NCI-H1930 (cell line): ENCODE measurements at places on chromosomes 3 and 15.

- DNase-seq = no peak
Measured at GRCh38 chr3:112128843-112129727, 4.0 kb downstream of the GCSAM start.

DNA sequence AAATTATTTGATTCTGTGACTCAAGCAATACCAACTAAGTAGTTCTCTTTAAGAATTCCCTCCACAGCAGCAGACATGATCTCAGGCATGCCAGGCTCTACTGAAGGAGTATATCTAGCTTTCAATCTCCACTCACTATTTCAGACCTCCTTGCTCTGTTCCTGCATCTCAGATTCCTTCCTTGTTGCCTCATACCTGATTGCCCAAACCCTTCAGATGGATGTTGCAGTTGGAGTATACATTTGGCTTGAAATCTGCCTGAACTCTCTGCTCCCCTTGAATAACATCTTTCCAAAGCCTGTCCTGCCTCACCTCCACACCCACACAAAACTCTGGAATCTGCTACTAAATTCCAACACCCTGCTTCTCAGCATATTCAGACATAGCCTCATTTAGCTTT, 19.8 kb upstream of the TM4SF4 start:
- no peak for DNase-seq

GRCh38 chr15:74775132-74775562, 6.7 kb upstream of the CSK start:
- DNase-seq = no peak

DNA sequence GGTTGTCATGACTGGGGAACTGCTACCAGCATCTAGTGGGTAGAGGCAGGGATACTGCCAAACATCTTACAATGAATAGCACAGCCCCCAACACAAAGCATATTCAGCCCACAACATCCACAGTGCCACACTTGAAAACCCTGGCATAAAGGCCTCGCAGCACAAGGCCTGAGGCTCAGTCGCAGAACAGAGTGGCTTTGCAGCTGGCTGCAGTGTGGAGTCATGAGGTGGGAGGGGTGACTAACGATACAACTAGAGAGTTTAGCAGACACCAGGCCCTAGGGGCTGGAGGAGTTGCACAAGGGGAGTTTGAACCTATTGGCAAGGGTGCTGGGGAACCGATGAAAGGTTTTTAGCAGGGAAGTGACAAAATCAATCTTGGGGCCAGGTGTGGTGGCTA, 32.1 kb downstream of the GRK7 start:
- no peak for DNase-seq

DNA sequence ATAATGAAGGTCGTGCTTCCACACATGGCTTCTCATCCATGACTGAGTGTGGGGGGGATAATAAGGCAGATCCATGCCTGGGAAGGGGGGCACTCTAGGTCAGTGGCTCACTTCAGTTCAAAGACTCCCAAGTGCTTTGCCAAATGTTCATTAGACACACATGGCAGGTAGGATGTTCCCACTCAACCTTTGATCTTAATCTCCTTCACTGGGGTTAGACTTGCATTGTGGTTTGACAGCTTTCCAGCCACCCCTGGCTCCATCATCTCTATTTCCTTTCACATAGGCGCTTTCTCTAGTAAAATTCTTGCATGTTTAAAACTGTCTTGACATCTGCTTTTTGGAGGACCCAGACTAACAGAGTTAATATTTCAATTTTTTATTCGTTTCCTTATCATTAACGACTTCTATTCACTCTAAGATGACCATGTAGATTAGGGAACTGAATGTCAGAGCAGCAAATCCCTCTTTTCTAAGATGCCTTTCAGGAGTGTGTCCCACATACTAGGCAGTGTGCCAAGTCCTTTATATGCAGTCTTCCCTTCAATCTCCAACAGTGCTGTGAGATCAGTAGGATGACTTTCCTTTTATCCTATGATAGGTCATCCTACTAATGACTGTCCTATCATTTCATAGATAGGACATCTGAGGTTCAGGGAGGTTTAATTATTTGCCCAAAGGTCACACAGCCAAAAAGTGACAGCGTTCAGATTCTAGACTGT, 57.9 kb downstream of the BTD start:
- no peak for DNase-seq

- DNase-seq = no peak
Measured at GRCh38 chr15:66108483-66109265, 144.9 kb downstream of the MEGF11 start.

GRCh38 chr15:22888120-22888859, 49.8 kb downstream of the NIPA2 start:
- no peak for DNase-seq

- DNase-seq = peak; percentile 82
Measured at GRCh38 chr3:19146685-19147650, 1.3 kb upstream of the KCNH8 start.

GRCh38 chr15:93235926-93236780, 147.1 kb upstream of the RGMA start:
- DNase-seq = no peak

DNA sequence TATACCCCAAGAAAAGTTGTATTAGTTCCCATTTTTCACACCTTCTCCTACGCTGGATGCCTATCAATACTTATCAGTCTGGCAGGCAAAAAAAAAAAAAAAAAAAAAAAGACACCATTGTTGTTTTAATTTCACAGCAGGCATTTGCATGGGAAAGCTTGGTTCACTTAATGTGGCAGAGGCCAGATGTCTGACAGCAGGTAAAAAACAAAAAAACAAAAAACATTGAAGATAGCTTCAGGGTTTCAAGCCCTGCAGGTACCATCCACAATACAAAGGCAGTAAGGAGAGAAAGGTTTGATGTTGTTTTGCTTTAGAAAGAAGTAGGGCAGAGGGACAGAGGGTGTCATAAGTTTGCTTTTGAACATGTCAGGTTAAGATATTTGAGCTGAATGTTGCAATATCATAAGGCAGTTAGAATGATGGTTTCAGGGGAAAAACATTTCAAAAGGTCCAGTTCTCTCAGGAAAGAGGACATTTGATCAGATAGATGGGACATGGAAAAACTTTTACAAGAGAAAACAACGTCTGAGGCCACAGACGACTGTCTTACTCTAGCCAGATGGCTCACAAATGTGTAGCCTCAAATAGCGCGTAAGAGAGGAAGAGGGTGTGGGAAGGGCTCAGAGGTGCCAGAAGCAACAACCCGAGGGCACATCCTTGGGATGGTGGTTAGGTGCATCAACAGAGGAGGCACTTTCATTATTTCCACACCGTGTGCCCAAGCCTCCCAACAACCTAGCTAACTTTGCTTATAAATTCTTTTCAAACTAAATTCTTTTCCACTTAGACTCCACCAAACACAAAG, 25.7 kb downstream of the PCOLCE2 start:
- DNase-seq = no peak

GRCh38 chr3:190217081-190217480, 96.4 kb upstream of the P3H2 start:
- no peak for DNase-seq

- no peak for DNase-seq
Measured at GRCh38 chr3:169894110-169894509, 17.3 kb upstream of the SAMD7 start.

GRCh38 chr3:58299839-58300516, 6.1 kb upstream of the RPP14 start:
- DNase-seq = no peak

DNA sequence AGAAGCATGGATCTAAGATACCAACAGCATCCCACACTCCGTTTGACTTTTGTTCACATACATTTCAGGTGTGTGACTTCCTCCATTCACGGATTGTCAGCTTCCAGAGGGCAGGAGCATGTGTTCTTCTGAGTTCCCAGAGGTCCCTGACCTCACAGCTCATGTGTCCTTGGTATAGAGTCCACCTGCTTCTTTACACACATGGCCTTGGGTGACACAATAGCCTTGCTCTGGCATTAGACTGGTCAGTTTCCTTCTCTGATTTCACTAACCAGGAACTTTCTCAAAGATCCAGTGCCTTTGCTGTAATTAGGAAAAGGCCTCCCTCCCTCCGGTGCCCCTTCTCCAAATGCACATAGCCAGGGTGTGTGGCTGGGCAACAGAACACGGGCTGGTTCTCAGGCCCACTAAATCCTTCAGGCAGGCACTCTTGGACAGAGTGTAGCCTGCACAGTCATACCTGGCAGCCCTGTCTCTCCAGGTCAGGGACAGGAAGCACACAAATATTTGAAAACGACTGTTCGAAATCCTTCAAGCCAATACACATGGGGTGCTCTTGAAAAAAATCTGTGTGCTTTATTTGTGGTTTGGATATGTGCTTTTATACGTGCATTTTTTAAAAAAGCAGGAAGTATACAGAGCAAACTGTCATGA, 81.1 kb downstream of the TRIM42 start:
- DNase-seq = no peak

DNA sequence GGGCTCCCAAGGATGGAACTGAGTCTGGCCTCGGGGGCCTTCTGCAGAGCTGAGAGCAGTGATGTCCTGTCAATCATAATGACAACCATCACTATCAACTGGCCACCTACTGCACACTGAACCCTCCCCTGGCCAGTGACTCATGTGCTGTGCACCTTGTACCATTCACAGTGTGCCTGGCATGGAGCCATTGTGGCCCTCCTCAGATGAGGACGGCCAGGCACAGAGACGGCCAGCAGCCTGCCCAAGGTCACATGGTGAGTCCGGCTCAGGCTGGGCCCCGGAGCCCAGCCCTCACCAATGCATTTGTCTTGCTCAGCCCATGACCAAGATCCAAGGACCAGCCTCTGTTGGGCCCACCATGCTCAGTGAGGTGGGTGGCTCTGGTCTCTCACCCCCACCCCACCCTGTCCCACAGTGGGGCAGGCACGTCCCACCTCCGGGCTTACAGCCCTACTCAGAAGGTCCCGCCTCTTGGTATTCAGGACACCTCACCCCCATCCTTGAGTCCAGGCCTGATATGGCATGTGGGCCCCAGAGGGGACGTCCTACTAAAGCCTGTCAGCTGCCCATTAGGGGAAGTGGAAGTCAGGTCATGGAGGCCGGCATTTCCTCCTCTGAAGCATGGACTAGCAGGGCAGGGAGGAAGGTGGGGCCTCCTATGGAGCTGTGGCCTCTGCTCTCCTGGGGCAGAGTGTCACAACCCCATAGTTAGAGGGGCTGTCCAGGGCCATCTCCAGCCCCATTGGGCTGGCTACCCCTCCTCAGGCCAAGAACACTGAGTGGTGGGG, 35.9 kb upstream of the TMEM115 start:
- no peak for DNase-seq

DNA sequence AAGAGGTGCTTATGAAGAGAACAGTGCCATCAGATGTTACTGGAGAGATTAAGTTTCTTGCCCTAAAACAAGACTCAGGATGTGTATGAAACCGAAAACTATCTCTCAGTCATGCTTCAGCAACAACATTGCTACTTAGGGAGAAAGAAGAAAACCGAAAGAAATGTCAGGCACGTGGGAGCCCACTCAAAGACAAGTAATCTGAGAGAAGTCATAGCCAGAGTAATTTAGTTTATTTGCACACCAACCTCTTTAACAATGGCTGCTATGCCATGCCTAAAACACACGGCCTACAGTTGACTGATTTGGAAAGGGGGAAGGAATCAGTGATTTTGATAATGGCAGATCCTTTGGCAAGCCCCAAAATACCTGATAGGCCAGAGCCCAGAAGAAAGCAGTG, 162.9 kb downstream of the TIGIT start:
- DNase-seq = no peak

DNA sequence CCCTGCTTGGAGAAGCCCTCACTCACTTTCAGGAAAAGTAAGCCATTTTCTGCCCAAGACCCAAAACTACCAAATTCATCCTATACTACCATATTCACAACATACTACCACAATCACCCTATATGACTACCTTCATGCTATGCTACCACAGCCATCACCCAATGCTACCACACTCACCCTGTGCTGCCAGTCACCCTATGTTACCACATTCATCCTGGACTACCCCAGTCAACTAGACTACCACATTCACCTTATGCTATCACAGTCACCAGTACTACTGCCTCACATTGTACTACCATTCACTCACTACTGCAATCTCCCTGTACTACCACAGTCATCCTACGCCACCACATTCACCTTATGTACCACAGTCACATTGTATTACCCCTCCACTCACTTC, 58.4 kb upstream of the CDV3 start:
- DNase-seq = no peak

DNA sequence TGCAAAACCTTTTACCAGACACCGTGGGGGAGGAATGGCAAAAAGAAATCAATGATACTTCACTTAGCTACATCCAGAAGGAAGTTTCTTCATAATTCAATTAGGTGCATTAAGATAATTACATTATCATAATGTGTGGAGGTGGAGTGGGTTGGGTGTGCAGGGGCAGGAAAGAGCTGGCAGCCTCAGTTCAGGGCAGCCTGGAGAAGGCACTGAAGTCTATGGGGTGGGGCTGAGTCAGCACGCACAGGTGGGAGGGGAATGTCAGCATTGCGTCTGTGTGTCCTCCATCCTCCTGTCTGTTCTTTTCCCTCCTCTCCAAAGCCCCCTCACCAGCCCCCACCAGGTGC, 278.8 kb downstream of the GABRG3 start:
- DNase-seq = no peak

- no peak for DNase-seq
Measured at GRCh38 chr3:48430708-48431101, 819 bp upstream of the PLXNB1 start.

- no peak for DNase-seq
Measured at GRCh38 chr3:166195808-166196207, 358.6 kb upstream of the BCHE start.

DNA sequence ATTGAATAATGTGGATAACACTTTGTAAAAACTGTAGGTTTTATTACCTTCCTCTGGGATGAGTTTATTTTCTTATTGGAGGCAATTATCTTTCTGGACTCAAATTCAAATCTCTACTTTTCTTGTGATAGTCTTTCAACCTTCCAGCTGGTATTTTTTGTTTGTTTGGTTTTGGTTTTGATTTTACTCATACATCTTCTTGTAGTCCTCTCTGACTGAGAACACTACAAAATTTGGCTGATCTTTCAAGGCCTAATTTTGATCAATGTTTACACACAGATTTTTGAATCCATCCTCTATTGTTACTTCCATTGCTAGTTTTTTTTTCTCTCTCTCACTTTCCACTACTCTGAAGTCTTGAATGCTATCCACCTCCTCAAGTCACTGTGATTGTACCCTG, 303.8 kb upstream of the NECTIN3 start:
- DNase-seq = no peak

DNA sequence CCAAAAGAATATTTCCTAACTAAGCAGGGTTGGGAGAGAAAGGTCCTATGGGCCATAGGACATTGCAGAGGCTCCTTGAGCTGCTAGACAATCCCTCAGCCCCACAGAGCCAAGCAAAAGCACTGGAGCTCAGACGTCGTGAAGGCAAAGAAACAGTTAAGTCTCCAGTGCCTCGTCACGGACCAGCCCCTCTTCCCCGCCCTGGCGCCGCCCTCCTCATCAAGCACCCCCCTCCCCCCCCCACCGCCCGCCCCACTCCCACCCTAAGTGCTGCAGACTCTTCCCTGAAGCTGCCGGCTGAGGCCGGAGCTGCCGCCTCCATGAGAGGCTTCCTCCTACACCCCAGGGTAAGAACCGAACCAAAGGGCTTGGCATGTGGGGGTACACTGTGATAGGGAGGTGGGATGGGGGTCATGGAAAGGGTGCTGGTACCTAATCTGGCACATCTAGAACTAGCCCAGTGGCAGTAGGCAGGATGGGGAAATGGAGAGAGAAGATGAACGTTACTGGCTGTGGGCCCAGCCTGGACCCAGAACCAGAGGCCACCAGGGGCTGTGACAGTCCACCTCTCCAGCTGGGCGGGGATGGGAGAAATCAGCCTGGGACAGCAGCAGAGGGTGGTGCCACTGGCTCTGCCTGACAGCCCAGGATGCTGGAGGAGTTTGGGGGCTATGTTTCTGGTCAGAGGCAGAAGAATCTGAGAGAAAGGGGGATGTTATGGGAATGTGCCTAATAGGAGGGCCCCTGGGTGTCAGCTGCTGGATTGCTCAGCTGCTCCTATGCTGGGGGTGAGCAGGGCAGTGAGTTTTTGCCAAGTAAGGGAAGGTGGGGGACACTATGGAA, at the start of gene MAP1A:
Gene MAP1A (plus strand): TSS at position 255 of the 843 bp plus-strand sequence. CDS start 3,866 bp downstream, outside the sequence.
- DNase-seq = no peak
